ENCODE measurements at places on chromosomes 6 and 20.
A peak's percentile ranks its signal among the peaks of the same experiment; 100 is the strongest.

GRCh38 chr6:3336859-3337515, 78.2 kb downstream of the PSMG4 start:
- DNase-seq: no peak

DNA sequence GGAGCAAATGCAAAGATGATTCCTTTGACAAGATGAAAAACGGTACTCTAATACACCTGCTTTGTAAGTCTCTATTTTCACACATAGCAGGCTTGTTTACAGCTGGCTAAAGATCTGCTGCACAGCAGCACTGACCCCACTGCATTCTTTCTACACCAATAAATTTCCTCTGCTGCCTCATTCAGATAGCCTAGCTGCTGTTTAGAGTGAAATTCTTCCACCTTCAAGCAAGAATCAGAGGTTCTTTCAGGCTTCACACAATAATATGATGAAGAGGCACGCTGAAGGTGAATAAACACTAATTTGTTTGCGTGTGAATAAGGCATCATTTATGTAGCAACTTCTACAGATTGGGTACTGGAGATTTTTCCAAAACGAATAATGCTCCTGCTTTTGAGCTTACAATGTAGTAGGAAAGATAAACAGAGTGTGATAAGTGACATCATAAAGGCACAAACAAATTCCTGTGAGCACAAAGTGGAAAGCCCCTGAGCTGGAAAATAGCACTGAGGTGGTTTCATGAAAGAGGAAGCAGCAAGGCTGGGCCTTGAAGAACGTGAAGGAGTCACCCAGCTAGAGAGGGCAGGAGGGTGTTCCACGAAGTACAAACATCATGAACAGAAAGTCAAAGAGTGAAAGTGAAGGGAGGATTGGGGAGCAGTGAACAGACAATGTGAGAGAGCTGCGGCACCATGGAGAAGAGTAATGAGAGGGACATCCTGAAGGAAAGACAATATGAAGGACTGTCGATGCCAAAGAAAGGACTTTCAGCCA, 543.4 kb downstream of the CD83 start:
- DNase-seq: no peak

- peak; percentile 54 for DNase-seq
These were observed 3.1 kb upstream of the LAMA5 start for GRCh38 chr20:62370115-62370806.

DNA sequence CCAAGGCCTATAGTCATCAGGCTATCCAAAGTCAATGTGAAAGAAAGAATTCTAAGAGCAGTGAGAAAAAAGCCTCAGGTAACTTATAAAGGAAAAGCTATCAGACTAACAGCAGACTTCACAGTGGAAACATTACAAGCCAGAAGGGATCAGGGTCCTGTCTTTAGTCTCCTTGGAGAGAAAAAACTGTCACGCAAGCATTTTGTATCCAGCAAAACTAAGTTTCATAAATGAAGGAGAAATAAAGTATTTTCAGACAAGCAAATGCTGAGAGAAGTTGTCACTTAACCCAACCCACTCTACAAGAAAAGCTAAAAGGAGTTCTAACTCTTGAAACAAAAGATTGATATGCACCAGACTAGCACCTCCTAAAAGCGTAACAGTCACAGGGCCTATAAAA, 28.1 kb downstream of the CITED2 start:
- DNase-seq: no peak

DNA sequence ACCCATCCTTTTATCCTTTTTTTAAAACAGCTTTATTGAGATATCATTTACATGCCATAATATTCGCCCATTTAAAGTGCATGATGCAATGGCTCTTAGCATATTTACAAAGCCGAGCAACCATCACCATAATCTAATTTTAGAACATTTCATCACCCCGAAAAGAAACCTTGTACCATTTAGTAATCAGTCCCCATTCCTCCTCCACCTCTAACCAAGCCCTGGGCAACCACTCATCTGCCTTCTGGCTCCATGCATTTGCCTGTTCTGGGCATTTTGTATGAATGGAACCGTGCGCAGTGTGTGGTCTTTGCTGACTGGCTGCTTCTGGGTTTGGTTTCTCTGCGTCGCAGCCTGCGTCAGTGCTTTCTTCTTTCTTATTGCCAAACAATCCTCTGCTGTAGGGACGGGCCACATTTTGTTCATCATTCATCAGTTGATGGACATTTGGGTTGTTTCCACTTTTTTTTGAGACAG, 10.2 kb upstream of the EEF1A2 start:
- DNase-seq: no peak

DNA sequence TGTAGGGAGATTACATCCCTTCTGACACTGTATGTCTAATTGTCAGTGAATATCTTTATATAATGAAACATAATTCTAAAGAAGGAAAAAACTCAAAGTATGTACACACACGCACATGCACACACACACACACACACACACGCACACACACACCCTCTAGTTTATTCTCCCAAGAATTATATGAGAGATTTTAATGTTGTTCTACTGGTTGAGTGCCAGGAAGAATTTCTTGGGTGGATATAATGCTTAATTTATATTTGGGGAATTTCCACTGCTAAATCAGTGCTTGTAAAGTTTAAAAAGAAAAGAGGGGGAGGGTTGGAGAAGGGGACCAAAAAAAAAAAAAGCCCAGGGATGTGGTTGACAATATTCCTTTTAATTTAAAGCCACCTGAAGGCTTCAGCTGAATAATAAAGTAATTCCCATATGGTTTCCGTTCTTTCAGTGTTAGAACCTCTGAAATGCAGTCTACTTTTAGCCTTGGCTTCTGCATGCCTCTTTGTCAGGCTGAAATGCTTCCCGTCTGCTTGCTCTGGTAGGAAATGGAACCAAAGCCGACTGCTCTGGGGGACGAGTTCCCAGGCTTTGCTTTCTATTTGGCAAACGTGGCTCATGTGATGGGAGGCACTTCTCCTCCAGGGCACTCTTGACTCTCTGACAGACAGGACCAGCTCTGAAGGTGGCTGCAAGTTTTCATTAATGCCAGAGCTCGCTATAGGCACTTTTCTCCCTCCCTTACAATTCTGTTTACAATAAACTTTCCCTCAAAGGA, 225.4 kb downstream of the PRL start:
- DNase-seq: no peak

DNA sequence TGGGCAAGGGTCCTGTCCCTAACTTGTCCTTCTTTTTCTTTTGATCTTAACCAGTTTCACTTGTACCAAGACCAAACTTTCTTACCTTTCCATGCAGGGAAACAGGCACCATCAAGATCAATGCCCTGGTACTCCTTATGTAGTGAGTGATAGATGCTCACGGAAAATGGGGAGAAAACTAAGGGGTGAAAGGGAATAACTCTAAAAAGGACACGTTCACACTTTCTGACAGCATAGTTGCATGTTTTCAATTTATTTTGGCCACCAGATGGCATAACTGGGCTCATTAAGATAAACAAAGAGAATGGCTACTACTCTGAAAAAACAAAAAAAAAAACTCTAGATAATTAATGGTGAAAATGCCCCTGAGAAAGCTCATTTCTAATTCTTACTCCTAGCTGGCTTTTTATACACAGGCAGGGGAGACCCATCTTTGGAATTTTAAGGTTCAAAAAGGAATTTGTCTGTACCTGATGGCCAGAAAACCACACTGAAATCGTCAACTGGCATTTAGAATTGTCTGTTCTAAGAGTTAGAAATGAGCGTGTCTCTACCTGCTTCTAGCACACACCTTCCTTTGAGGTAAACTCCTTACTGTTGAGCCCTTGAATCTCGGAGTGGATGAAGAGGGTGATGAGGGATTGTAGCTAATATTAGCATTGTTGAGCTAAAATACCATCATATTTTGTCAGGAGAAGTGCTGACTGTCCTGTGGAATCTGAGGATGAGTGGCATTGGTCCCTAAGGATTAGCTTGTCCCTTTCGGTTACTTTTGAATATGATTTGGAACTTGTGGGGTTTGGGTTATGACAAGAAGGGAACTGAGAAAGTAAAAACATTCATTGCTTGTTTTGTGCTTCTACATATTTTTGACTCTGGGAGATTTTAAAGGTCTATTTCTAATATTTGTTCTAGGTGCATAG, 62.2 kb upstream of the DDR1 start:
- no peak for DNase-seq

DNA sequence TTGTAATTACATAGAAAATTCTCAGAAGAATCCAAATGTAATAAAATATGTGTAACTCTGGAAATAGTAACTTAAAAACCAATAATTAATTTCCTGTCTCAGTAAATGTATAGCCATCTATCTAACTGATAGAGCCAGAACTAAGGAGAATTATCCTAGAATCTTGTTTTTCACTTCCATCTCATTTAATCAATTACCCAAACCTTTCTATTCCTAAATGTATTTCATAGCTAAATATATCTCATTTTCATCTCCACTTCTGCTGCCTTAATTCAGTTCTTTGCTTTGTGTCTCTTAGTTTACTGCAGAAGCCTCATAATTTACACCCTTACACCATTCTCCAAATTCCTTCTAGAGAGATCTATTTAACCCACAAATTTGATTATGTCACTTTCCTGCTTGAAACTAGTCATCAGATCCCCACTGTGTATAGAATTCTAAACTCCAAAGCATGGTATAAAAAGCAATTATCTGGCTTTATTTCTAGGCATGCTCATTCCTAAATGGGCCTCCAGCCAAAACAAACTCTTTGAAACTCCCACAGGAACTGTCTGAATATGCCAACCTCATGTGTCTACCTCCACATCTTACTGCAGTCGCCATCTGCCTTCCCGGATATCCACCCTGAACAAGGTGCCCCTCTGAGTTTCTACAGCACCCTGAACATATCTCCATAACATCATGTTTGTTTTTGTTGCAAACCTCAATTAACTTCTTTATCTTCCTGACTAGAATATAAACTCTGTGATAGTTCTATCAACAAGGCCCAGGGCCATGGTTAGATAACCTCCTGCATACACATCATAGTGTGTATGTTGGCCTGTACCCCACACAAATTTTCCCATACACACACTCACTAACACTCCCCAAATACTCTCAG, 70.5 kb upstream of the ADTRP start:
- no peak for DNase-seq

DNA sequence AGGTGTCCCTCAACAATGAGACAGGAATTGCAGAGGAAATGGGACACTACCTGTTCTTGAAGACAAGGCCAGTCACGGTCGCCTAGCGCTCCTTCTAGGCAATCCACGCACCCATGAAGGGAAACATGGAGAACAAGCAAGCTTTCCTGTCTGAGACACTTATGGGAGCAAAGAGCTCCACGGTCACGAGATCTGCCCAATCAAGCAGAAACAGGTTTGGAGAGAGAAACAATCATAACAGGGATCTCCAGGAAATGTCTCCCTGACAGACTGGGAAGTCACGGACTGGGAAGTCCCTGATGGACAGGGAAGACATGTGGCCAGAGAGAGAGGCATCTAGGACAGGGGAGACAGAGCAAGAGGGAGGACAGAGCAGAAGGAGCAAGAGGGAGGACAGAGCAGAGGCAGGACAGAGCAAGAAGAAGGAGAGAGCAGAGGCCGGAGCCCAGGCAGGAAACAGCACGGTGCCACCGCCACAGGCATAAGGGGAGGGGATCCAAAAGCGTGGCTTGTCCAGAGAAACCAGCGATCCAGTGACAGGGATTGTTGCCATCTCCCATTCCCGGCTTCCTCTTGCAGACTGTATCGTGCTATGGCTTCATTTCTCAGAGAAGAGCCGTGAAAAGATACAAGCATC, 167.8 kb upstream of the ZNF337 start:
- no peak for DNase-seq

- DNase-seq: no peak
These were observed 576 bp downstream of the MAPK13 start for GRCh38 chr6:36130667-36131510.

DNA sequence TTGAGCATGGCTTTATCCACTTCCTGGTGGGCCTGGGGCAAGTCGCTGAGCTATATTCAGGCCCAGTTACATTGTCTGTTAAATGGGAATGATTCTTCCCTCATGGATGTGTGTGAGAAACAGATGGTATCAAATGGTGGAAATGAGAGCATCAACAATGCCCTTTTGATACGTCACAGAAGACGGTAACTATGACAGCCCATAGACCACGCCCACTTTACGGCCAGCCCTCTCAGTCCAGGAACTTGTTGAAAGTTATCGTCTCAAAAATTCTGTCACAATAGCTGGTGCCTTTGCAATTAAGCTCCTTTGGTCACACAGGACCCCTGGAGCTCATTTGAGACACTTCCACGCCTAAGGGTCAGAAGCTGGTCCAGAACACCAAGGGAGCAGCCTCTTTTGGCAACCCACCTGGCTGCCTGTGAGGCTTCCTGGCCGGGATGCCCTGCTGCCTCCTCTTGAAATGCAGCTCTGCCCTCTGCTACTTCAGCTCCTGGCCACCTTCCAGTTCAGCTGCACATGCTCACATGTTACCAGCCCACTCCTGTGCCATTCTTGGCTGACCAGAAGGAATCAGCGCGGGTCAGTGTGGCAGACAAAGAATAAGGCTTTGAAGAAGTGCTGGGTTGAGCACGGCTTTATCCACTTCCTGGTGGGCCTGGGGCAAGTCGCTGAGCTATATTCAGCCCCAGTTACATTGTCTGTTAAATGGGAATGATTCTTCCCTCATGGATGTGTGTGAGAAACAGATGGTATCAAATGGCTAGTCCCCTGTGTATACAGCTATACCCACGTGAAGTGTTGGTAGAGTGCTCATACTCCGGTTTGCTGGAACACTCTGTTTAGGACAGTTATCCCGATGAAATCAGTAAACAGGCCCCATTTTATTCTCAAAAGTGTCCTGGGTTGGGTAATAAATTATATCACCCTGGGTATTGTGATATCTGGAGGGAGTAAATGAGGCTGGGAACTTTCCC, 199.2 kb upstream of the SUPT3H start:
- DNase-seq: no peak

DNA sequence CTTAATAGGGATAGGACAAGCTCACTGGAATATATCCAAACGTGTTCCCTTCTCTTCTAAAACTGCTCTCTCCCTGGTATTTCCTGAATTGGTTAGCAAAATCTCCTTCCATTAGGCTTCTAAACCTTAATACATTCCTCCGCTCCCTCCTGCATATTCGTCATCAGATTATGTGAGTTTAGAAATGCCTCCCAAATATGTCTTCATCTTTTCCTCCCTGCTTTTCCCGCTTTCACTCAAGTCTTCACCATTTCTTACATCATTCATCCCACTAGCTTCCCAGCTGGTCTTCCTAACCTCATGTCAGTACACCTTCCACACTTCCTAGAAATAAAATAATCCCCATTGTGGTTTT, 26.9 kb downstream of the SLC22A16 start:
- DNase-seq: no peak

DNA sequence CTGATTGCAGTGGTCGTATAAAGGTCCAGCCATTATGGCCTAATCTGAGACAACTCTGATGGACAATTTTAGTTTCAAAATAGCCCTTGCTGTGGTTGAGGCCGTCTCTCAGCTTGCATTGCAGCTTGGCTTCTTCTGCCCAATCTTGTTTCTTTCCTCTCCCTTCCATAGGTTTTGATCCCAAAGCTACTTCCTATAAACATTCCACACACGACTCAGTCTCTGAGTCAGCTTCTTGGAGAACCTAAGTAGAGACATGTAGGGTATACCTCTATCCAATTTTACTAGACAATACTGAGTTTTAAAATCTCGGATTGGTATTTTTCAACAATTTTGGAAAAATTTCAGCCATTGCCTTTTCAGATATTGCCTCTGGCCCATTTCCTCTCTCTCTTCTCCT, 13.4 kb downstream of the IYD start:
- no peak for DNase-seq

- DNase-seq: no peak
These were observed 43.6 kb upstream of the FAM83D start for GRCh38 chr20:38882600-38882999.

GRCh38 chr6:16305788-16306187, 67.4 kb downstream of the GMPR start:
- no peak for DNase-seq

GRCh38 chr6:109166673-109167072, 71.4 kb downstream of the CEP57L1 start:
- no peak for DNase-seq
